CMK (cell line): ENCODE measurements at places on chromosomes 5 and 9.

- DNase-seq: no peak
Observed at GRCh38 chr9:25418974-25419373, 259.3 kb downstream of the TUSC1 start.

- DNase-seq: no peak
Observed at GRCh38 chr5:169923988-169924387, 56.3 kb downstream of the INSYN2B start.

GRCh38 chr5:16417398-16418074 lies 48.1 kb downstream of the ZNF622 start:
- DNase-seq: no peak

- DNase-seq: no peak
Observed at GRCh38 chr9:85528607-85529006, 213.1 kb downstream of the AGTPBP1 start.

GRCh38 chr5:172114875-172115422 lies 73.1 kb downstream of the STK10 start:
- peak; percentile 97 for DNase-seq

DNA sequence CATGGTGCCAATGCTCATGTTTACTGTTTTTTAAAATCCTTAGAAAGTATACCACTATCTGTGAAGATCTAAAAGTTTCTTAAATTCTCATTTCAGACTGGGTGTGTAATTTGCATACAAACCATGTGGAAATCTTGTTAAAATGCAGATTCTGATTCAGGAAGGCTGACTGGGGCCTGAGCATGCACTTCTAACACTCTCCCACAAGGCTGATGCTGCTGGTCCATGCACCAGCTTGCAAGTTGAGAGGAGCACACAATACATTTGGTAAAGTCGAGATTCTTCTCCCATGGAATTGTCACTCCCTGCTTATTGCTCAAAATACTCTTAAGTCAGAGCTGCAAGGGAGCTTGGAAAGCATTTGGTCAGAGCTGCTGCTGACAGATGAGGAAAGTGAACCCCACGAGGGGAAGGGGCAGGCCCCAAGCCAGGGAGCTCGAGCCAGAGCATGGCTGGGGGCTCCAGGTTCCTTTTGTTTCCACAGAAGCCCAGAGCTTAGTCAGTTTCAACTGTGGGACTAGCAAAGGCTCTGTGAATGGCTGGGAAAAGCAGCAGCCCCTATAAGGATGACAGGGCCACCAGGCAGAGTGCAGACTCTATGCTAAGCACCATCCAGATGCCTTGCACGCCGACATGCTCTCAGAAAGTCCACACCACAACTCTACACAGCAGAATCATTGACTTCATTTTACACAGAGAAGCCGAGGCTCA lies 93.5 kb upstream of the HAND1 start:
- no peak for DNase-seq

GRCh38 chr5:99775189-99775588 lies 760.0 kb upstream of the FAM174A start:
- DNase-seq: no peak
